ENCODE measurements at places on chromosomes 6 and 20. TPM values are rescaled to one million over a fixed set of nuclear protein-coding genes. Genes with fewer than 3 reads are reported as not detected.

- H3K36me3 ChIP-seq = no peaks in the 10 kb centered on the region
- no peaks in the 10 kb centered on the region for H3K27me3 ChIP-seq
- peak overlapping the region; percentile 10 for H3K27ac ChIP-seq
- H3K4me3 ChIP-seq = no peak overlapping the region
Observed at GRCh38 chr6:39520916-39521315, 198.4 kb upstream of the KCNK16 start.

The PNISR gene
- 105 TPM for total RNA-seq

DNA sequence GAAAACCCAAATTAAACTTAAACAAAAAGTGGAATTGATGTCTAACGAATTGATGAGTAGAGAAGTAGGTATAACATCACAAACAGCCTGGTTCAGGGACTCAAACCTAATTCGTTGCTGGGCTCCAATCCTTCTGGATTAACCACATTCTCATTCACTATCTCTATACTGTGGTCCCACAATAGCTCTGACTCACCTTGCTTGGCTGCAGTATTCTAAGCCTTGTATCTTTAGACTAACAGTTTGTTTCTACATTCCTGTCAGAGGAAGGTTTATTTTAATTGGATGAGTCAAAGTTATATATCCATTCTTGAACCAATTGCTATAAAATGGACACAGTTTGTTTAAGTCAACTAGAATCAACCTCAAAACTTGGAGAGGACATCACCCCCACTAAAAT lies 530.5 kb upstream of the PTCHD4 start:
- no peak overlapping the region for H3K4me3 ChIP-seq
- H3K4me1 ChIP-seq = no peaks in the 10 kb centered on the region
- no peak for DNase-seq
- H3K27me3 ChIP-seq = no peaks in the 10 kb centered on the region
- H3K36me3 ChIP-seq = no peaks in the 10 kb centered on the region

DNA sequence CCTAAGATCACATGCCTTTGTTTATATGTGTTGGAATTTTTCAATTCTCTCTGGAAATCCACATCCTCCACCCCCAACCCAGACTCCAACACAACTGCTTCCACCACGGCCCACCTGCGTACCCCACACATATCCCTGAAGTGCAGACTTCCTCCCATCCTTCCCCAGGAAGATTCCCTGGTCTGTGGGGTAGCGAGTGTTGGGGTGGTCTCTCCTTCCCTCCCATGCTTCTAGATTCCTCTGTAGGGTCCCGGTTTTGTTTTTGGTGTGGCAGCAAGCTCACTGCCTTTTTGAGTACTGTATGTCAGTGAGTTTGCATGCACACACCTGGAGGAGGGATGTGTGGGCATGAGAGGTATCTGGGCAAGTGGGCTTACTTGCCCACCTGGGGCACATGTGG lies 127.6 kb downstream of the MRPL14 start:
- peaks cover 2% of the 10 kb centered on the region for H3K4me1 ChIP-seq
- no peaks in the 10 kb centered on the region for H3K27me3 ChIP-seq
- no peak overlapping the region for H3K27ac ChIP-seq
- no peak for DNase-seq
